ENCODE measurements at places on chromosomes 7 and 10.

GRCh38 chr7:1566687-1567048 lies 3.2 kb downstream of the PSMG3 start:
- DNase-seq, result no peak

DNA sequence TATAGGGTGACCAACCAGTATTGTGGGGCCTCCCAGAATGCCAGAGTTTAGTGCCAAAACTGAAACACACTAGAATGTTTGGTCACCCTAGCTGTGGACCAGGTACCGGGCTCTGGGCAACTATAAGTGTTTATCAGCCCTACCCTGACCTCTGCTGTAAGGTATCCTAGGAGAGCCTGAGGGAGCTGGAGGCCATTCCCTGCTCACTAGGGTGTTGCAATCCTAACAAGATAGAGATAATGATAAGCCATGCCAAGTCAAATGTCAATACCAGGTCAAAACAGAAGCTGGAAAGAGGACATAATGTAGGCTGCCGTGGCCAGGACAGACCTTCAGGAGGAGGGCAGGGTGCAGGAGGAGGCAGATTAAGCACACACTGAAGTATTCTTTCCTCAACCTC lies 151.8 kb downstream of the KCNMA1 start:
- no peak for DNase-seq

GRCh38 chr7:119572132-119572531 lies 700.8 kb upstream of the KCND2 start:
- DNase-seq, result no peak

- no peak for DNase-seq
Observed at GRCh38 chr10:67696029-67696428, at the start of gene CTNNA3. Gene CTNNA3, minus strand, starts transcription at chr10:67696195.

DNA sequence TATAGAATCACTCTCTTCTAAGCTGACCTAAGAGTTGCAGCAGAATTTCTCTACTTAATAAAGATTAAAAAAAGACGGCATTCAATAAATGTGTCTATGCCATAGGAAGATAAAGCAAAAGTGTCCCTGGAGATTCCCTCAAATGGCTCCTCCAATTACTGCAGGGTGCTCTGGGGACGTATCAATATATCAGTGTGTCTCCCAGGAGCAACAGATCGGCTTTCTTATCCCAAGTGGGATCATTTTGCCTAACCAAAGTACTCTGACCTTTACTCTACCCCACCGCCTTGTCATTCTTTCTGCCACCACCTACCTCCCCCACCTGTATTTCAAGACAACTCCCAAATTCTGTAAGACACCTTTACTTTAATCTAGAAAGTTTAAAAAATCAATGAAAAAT lies 202.0 kb upstream of the SEMA3C start:
- DNase-seq, result no peak

DNA sequence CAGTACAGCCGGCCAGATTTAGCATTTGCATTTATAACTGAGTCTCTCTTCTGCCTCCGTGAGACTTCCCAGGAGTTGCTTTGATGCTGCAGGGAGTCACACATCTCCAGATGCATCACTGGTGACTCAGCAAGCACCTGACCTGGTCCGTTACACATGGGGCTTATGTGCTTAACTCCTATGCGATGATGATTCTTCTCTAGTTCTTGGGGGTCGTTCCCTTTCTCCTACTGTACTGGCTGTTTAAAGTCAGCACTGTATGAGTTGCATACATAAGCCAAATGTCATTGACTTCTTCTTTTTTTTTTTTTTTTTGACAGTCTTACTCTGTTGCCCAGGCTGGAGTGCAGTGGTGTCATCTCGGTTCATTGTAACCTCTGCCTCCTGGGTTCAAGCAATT lies 13.0 kb upstream of the AKR1E2 start:
- no peak for DNase-seq

DNA sequence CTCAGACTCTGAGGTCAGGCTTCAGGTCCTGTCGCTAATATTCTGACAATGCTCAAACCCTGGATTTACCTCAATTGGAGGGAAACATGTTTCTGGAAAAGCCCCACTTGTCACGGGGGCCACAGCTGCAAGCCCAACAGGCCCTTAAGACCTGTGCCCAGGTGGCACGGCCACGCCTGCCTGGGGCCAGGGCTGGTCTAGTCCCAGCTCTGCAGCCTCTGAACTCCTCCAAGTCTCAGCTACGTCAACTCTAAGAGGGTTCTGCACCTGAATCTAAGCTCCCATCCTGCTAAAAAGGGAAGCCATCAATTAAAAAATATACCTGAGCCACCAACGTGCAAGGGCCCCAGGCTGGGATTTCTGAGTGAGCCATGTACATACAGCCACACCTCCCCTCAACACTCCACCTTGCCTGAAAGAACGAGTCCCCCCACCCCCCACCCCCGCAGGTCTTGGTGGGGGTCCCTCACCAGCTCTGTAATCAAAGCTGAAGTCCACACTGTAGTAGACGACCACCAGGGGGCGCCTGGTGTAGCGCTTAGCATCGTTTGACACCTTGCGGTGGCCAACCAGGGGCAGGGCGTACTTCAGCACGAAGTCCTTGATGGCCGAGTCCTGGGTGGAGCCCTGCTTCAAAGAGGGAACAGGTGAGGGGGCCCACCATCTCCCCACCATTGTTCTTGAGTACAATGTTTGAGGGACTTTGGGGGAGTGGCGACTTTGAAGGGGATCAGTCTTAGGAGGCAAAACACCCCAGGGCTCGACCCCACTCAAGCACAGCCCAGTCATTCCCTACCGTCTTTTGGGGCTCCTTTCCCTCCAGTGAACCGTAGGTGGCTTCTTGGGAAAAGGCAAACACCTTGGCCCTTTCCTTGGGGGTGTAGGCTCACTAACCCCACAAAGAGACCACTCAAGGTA lies 22.6 kb downstream of the PDIA4 start:
- no peak for DNase-seq

GRCh38 chr7:42272793-42273665 lies 36.0 kb upstream of the GLI3 start:
- no peak for DNase-seq

DNA sequence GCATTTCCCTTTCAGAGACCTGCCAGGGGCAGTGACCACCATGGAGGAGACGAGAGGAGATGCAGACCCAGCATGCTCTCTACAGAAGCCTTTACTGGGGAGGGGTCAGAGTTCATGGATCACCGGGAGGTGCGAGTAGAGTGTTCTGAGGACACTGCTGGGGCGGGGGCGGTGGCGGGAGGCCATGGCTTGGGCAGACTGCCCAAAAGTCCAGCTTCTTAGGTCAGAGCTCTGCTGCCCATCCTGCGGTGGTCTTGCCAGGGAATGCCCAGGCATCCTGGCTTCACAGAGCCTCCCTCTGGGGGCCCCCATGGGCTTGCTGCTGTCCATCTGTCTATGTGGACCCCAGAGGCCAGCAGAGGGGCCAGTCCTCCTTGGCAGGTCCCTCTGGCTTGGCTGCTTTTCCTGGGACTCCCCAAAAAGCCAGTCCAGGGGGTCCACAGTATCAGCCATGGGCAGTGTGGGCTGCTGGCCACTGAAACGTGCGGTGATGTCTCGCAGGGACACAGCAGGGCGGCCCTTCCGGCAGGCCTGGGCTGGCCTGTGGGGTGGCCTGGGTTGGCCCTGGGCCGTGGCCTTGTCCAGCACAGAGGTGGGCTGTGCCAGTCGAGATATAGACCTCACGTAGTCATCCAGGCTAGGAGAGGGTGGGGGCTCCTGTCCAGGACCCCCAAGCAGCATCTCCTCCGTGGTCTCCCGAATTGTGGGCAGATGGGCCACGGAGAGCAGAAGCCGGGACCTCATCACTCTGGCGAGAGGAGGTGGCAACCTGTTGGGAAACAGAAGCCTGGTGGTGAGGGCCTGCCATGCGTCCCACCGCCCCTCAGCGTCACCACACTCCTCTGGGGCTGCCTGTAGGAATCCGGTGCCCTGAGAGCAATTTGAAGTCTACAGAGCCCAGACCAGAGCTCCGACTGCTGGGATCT lies 1.1 kb downstream of the DEPP1 start:
- no peak for DNase-seq

DNA sequence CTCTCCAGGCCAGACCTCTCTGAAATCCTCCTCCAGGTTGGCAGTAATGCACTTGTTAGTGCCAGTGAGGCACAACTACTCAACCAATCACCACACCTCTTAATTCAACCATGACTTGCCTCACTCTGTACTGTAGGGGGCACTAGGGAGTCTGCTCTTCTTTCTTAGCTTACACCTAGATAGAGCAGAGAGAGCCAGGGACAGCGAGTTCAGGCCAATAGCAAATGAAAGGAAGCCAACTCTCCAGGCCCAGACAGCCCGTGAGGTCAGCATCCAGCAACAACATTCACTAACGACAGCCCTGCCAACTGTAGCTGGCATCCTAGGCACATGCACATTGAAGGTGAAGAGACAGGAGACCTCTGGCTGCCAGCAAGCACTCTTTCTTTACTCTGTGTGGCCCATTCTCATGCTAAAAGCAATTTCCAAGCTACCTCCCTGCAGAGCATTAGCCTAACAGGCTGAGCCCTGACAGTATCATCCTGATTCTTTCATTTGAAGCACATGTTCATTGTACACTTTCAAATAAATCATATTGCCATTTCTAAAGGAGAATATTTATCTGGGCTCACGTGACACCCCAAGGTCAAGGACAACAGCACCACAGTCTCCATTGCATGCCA lies 136.3 kb downstream of the DPY19L1 start:
- DNase-seq, result no peak

- no peak for DNase-seq
Observed at GRCh38 chr10:119149729-119150128, 15.8 kb downstream of the SFXN4 start.

GRCh38 chr7:157502701-157503111 lies 165.9 kb downstream of the DNAJB6 start:
- DNase-seq, result no peak

- DNase-seq, result no peak
Observed at GRCh38 chr10:75818552-75818951, 387.1 kb downstream of the LRMDA start.

DNA sequence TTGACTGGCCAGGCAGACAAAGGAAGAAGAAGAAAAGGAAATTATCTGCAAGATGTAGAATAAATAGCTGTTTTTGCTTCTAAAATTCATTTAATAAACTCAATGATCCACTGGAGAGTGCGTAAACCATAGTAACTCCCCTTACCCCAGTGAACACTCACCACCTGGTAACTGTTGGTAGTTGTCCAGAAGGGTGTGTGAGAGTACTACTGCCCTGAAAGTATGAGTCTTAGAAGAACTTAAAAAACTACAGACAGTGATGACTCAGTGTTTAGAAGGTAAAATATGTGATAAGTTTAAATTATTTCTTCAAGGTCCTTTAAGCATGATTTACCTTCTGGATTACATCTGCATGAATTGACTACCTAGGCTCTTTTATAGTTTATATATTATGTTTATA lies 53.0 kb upstream of the SEMA3A start:
- DNase-seq, result no peak

DNA sequence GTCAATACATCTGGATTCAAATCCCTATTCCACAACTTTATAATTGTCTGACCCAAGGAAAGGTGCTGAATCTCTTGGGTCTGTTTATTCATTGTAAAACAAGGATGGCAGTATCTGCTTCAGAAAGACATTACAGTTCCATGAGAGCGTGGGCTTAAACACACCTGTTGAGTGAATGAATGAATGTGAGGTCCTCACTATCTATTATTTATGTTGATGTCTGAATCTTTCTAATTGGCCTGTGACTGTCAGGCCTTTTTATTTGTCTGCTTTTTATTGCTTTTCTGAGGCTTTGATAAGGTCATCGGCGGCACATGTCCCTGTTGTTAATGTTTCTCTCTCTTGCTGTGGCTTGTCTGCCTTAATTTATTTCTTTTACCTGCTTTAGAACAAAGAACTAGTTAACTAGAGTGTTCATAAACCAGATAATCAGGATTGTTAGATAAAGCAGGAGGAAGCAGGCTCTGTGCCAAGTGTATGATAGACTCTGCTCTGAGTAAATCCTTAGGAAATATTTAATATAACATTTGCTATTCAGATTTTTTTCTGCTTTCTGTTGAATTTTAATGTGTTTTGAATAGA lies 42.3 kb upstream of the CYCS start:
- no peak for DNase-seq

DNA sequence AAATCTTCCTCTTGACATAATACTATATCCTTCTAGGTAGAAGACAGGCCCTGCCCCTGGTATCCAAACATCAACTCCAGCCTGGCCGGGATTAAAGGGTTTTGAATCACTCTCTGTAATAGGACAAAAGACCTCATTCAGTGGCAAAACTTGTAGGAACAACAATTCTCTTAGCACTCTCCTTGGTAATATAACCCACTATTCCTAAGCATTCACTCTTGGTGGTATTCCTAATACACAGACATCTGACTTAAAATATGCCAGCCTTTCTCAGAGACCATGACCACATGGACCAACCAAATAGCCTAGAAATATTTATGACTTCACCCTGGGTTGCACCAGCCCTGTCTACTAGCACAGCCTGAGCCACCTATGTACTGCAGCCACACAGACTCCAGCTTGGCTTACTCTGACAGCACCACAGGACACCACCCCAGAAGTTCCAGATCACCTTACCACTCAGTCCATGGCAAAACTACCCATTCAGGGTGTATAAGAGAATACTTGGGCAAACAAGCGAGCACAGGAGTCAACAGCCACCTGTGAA lies 244.9 kb upstream of the NEBL start:
- DNase-seq, result no peak

GRCh38 chr10:119104654-119105015 lies 722 bp downstream of the DENND10 start:
- DNase-seq, result no peak

- DNase-seq, result no peak
Observed at GRCh38 chr7:964401-965231, 10.1 kb upstream of the ADAP1 start.

DNA sequence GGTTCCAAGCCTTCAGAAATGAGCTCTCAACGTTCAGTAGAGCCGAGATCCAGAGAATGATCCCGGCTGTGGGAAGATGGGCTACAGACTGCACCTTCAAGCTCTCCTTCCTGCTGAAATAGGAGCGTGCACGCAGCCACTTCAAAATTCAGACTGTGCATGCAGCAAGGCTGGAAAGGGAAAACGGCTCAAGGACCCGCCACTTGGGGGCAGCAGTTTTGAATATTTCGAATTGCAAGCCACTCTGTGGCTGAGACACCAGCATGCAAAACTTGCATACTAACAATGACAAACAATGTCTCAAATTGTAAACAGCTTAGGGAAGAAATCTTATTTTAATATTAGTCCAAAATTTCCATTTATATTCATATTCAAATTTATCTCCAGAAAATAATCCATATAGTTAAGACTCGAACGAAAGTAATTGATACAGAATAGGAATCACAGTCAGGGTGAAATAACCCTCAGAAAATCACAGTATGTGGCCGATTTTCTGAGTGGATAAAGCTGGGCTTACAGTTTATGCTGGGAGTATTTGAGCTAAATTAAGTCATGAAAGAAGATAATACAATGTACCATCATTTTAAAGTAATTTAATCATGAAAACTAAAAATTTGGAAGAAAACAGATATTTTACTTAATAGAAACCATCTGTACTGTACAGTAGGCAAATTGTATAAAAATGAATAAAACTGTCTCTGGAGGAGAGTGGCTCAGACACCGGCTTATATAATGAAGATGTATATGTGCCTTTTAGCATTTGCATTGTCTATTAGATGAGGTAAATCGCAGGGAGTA lies 137.9 kb upstream of the MKI67 start:
- DNase-seq, result no peak
